Activated CD4-positive, CD25-positive, alpha-beta regulatory T cell (primary cell): ENCODE measurements at places on chromosomes 3 and 15.

- no peak for DNase-seq
These were observed 47.2 kb downstream of the IGSF11 start for GRCh38 chr3:118987477-118987876.

- no peak for DNase-seq
These were observed 348.3 kb downstream of the CGGBP1 start for GRCh38 chr3:87710511-87710910.

GRCh38 chr3:160987982-160988964 lies 116.9 kb downstream of the B3GALNT1 start:
- DNase-seq = no peak

- DNase-seq = no peak
These were observed 102.9 kb downstream of the PDZRN3 start for GRCh38 chr3:73521734-73522336.

DNA sequence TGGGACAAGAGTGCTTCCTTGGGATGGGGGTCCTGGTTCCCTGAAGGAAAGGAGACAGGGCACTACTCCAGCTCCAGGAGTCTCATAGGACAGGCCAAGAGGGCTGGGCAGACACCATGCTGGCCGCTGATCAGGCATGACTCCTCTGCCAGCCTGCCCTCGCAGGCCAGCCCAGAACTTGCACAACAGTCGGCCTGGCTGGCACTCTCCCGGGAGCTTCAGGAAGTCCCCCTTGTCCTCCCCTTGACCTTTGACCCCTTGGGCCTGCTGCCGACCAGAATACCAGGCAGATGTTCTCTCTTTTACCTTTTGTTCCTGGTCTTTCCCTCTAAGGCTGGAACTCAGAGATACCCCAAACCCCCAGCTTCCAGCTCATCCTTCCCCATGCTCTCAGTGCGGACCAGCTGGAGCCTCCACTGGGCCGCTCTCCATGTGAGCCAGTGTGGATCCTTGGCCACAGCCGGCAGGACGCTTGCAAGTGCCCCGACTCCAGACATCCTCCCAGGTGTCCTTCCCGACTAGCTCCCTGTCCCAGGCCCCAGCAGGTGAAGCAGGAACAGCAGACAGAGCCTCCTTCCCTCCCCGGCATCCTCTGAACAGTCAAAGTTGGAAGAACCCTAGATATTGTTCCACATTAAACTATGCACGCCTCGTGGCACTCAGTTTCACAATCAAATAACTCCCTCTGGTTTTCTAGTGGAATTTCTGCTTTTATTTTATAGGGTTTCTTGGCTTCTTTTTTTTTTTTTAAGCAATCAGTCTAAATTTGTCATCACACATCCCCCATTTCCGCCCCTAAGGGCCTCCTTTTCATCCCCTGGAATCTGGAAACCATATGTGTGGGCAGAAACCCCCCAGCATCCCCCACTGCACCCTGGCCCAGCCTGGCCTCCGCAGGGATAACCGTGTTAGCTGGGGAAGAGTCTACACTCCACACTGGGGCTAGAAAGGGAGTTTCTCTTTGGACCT lies 15.7 kb downstream of the VPS18 start:
- no peak for DNase-seq

GRCh38 chr3:53845103-53845880 lies 927 bp downstream of the CHDH start:
- DNase-seq = no peak

GRCh38 chr15:75650908-75651809 lies 3.4 kb downstream of the SNX33 start:
- DNase-seq = no peak

GRCh38 chr3:113158171-113158570 lies 53.2 kb upstream of the BOC start:
- no peak for DNase-seq

GRCh38 chr3:89624494-89624893 lies 517.1 kb downstream of the EPHA3 start:
- DNase-seq = no peak

- DNase-seq = no peak
These were observed 357.1 kb upstream of the SATB1 start for GRCh38 chr3:18782191-18782590.
